Fibroblast of upper back skin (primary cell): ENCODE measurements at places on chromosomes 4 and X.

- no peak for DNase-seq
These were observed 116.7 kb downstream of the CDKL5 start for GRCh38 chrX:18542131-18542530.

DNA sequence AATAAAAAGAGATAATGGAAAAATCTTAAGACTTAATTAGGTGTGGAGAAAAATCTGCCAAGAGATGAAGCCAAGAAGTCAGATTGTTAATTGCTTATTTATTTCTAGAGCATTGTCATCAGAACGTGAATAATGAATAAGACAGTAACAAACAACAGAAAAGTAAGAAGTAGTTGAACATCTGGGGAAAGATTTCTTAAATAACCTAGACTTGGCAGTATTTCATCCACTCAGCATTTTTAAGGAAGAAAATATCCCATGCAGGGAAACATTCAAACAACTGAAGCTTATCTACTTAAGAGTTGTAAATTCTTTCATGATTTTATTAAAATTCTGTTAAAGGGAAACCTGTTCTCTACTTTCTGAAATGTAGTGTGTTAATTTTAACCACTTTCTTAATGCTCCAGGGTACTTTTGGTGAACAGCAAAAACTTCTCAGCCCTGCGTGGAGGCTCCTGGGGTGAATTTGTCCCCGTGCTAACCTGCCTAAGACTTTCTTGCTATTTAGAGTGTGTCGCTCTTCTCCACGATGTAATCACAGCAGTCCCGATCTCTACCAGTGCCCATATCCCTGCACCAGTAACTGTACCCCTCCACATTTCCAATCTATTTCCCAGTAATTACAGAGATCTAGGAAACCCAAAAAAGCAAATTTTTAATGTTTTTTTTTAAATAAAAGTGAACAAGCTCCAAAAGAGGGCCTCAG is 124.6 kb downstream of the CORIN start:
- DNase-seq: no peak

GRCh38 chr4:2417765-2418649 is at the start of gene ZFYVE28:
TSS of gene ZFYVE28 (minus strand) at chr4:2418645. CDS start at chr4:2418323, 322 bp downstream.
- no peak for DNase-seq

- no peak for DNase-seq
These were observed 5.1 kb downstream of the ZXDA start for GRCh38 chrX:57905141-57905540.

DNA sequence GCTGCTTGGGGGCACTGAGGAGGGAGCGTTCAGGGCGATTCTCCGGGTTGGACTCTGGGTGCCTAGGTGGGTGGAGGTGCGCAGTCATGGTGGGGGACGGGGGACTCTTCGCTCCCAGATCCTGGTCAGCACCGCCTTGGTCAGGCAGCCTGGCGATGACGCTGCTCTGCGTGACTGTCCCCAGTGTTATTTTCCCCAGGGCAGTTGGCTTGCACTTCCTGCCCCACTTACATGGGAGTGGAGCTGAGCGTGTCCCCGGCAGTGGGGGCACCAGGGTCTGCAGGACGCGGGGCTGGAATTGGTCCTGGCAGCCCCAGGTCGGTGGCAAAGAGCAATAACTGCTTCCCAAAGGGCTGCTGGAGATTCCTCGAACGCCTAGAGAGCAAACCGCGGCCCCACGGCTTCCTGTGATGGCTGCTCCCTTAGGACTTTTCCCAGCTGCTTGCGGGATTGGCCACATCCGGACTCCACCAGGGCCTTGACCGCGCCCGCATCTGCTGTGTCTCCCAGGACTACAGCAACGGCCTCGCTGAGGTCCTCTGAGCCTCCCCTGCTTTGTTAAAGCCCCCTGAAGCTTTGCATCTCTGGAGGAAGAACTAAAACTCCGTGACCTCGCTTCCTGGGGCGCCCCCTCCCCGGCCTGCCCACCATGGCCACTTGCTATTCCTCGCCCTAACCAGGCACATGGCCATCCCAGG is 35.3 kb upstream of the GPR78 start:
- peak; percentile 44 for DNase-seq

DNA sequence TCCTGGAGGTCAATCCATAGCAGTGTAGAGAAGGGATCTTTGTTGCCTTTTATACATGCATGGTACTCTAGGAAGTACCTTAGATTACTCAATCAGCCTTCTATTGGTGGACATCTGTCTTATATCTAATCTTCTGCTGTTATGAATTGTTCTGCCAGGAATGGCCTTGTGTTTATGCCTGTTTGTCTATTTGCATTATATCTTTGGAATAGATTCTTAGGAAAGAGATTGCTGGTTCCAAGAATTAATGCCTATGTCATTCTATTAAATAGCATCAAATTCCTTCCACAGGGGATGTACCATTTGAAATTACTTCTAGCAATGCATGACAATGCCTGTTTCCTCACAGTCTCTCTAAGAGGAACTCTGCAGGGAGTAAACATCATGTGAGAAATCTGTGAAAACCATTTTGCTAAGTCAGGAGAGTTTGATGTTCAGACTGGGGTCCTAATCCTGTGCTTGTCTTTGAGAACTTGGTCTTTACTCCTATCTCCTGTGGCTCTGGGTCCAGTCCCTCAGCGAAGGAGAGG is 42.5 kb downstream of the BEX3 start:
- DNase-seq: no peak

GRCh38 chrX:110852180-110852579 is 56.6 kb upstream of the CHRDL1 start:
- peak; percentile 3 for DNase-seq

DNA sequence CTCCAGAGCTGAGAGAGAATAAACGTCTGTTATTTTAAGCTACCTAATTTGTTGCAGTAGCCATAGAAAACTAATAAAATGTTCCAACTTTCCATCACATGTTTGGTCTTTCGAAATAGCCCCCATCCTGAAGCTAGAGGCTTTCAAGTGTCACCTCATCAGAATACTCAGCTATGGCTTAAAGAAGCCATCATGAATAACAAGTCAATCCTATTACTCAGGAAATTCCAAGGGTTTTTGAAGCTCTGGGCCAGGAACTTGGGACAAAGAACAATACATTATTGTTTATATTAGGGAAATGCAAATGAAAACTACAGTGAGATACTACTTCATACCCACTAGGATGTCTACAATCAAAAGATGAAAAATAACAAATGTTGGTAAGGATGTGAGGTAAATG is 42.2 kb downstream of the TBCK start:
- peak; percentile 49 for DNase-seq

- DNase-seq: peak; percentile 31
These were observed 278 bp downstream of the RELL1 start for GRCh38 chr4:37685823-37686372.

- DNase-seq: no peak
These were observed 30.9 kb upstream of the DDX3X start for GRCh38 chrX:41303013-41303412.

DNA sequence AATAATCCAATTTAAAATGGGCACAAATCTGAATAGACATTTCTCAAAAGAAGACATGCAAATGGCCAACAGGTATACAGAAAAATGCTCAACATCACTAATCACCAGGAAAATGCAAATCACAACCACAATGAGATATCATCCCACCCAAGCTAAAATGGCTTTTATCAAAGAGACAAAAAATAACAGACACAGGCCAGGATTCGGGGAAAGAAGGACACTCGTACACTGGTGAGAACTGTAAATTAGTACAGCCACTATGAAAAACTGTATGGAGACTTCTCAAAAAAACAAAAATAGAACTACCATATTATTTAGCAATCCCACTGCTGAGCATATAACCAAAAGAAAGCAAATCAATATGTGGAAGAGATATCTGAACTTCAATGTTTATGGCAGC is 8.5 kb downstream of the SPP1 start:
- no peak for DNase-seq

DNA sequence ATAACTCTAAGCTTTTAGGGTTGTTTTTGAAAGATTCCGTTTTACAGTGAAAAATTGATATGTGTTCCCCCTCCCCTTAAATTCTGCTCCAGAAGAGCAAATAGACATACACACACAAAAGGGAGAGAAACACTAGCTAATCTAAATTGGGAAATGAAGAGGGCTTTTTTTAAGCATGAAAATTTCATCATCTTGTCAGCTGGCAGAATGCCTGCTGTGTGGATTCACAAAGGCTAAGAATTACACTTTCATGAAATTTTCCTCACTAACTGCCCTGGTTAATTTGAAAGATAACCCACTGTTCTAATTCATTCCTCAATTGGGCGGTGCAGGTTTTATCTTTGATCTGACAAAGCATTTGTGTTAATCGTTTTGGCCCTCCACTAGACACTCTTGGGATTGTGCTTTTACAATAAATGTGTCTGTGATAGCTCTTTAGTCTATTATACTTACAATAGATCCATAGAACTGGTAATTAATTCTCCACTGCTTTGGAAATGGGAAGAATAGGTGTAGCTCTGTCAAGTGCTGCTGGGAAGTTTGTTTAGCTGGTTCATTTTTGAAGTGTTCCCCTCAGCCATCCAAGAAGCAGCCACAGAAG is 152.9 kb downstream of the POLA1 start:
- peak; percentile 38 for DNase-seq

GRCh38 chrX:153947009-153947769 is 2.7 kb upstream of the RENBP start:
- peak; percentile 75 for DNase-seq

- peak; percentile 73 for DNase-seq
These were observed 25.4 kb upstream of the SLAIN2 start for GRCh38 chr4:48315728-48316630.

DNA sequence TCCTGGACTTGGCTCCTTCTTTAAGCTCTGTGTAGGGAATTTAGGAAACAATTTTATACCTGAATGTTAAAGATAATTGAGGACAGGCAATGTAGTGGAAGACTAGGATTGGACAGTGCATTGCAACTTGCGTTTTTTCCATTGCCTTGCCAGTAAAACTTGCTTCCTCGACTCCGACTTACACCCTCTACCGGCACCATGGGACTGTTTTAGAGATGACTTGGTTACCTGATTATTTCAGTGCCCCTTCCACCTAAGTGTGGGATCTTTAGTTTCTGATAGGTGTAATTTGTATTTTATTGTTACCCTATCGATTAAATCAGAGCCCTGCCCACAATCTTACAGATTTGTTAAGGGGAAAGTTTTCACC is 1.2 kb downstream of the PRPS1 start:
- DNase-seq: peak; percentile 26

DNA sequence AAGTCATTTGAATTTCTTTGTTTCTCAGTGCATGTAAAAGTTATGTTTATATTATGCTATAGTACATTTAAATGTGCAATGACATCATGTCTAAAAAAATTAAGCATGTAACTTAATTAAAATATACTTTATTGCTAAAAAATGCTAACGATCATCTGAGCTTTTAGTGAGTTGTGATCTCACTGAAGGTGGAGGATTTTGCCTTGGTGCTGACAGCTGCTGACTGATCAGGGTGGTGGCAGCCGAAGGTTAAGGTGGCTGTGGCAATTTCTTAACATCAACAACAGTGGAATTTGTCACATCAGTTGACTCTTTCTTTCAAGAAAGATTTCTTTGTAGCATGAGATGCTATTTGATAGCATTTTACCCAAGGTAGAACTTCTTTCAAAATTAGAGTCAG is 6.6 kb downstream of the ANAPC4 start:
- no peak for DNase-seq

DNA sequence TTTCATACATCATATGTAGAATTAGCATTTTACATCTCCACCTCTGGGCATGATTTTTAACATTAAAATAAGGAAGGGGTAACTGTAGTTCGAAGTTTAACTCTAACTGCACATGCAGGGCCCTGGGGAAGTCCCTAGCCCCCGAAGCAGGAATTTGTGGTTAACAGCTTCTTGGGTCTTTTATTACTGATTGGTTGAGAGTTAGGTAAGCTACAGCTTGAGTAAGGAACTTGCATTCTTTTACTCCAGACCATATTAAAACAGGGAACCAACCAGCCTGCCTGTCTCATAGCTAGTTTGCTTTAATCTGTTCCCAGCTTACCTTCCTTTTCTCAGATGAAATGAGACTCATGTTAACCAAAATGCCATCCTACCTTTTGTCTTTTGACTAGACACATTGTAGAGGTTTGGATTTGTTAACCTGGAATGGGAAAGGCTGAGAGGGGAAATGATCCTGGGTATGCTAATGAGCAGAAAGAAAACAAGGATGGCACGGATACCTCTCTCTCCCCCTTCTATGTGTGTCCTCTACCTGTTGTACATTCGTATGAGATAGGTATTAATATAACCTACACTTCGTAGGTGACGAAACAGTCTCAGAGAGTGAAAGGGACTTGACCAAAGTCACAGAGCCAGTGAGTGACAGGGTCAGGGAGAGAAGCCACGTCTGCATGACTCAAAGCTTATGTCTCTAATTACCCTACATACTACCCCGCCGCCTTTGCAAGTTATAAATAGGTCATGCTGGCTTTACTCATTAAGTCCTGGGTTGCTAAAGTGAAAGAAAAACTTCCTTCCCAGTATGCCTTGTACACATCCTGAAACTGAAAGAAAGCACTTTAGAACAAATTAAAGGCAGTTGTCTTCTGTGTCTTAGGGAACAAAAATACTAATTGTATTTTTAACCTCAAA is 119.5 kb upstream of the AFF2 start:
- peak; percentile 35 for DNase-seq

DNA sequence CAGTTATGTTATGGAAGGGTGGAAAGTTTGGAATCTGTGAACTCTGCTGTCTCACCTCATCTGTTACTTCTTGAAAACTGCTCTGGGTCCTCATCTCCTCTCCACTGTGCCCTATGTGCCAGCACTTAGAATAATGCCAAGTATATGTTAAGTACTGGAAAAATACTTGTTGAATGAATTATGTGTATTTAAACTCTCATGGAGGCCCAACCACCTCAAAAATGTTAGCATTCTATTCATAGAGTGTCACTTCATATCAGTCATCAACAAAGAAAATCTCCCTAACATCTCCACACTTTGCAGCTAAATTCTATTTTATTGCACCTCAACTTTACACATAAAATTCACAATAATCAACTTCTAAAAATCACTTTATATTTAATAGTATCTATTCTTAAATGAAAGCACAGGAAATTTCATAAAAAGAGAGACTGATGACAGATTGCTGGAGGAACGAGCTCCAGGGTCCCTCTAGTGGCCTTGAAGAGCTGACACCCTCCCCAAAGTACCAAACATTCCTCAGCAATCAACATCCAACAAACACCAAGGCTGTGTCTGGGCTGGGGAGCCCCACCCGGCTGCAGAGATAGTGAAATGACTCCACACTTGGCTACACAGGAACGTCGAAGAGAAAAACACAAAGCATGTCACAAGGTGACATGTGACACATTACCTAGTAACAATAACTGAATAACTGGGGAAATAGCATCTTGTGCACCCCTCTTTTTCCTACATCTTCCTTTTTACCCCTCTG is 45.8 kb downstream of the SLC39A8 start:
- DNase-seq: peak; percentile 55
